ELR (cell line): ENCODE measurements at places on chromosomes 5 and 9.

- DNase-seq, result no peak
Observed at GRCh38 chr9:357560-357959, 142.9 kb downstream of the DOCK8 start.

DNA sequence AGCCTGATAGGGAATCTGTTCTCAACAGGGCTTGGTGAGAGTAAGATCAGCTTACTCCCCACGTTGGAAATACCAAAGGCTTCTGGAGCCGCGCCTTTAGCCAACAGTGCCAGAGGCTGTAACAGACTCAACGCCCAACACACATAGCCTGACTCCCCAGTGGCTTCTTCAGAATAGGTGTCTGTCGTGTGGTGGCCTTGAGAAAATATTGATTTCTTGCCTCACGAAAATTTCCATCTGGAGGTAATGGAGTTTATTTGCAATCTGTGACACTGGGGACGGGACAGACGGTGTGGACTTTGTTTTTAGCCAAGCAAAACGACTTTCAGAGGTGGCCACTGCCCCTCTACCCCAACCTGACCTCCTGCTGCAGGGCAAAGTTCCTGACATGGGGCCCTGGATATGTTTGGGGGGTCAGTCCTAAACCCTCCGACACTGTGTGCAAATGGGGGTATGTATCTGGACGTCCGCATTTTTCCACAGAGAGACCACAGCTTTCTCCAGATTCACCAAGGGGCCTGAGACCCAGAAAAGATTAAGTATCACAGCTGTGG is 189.3 kb downstream of the CDK5RAP2 start:
- DNase-seq, result no peak

DNA sequence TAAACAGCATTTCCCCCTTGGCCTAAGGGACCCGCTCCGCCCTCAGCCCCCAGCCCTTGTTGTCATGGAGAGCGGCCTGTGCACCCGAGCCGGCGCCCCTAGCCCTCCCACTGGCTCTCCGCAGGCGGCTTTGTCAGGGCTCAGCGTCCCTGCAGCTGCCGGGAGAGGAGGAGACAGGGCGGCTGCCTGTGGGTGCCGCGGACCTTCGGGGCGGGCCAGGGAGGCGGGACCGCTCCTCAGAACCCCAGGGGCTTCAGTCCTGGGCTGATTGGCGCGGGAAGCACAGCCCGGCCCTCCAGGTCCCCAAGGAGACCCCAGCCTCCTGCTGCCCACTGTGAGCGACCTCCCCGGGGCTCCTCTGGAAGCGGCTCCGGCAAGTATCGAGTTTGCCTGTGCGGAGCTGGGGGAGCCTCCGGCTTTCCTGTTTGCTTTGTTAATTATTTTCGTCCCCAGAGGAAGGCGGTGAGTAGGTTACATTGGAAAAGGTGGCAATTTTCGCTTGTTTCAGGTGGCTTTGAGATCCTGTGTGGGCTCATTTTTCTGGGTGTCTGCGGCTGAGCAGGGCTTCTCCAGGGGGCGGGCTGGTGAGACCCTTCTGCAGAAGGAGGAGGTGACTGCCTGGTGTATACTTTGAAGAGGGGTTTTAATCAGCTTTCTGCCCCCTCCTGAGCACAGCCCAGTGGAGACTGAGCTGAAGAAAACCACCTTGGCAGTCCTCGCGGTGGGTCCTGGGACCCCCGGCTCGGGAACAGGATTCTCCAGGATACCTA is at the start of gene FGD3:
Gene FGD3, plus strand, starts transcription at position 256 of the 770 bp plus-strand sequence. CDS start 28,734 bp downstream, outside the sequence.
- peak; percentile 30 for DNase-seq

DNA sequence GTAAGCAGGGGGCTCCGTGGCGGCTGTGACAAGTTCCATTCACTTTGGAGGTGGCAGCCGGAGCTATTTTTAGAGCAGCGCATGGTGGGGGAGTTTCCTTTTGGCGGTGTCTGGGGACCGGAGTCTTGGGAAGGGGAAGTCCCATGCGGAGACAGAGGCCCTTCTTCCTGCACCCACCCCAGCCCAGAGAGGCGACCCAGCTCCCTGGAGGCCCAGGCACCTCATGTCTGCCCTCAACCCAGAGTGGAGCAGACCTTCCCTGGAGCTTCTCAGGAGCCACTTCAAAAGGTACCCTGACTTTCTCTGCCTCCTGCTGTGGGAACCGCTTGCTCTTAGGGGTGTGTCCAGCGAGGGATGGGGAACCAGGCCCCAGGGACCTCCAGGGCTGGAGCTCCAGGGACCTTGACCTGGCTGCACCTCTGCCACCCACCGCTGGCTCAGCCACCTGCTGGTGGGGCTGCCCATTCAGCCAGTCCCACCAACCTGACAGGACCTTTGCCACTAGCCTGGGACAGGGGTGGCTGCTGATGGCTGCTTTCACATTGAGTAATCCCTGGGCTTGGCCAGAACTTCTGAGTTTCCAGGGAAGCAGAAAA is 34.1 kb downstream of the NEK6 start:
- no peak for DNase-seq
